SHP77 treated with DMSO at 0.1 percent for 48 hours (cell line): ENCODE measurements at places on chromosomes 5 and 9.

DNA sequence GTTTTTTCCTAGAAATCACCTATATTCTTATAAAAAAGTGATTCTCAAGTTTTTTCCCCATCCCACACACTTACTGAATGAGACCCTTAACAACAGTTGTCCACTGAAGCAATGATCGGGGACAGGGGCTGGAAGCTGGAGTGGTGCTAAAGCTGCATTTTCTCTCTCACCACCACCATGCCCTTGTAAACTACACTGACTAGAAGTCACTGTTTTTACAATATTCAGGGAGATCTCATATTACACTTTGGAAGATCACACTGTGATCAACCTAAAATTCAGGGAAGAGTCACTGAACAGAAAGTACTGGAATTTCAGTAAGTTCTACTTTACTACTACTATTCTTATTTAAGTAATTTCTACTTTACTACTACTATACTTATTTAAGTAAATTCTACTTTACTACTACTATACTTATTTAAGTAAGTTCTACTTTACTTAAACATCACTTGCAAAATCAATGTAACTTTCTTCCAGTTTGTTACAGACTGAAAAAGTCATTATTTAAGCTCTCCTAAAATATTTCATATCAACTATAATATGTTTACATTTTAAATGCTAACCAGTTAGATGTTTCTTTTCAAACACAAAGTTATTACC lies 164.3 kb downstream of the AGTPBP1 start:
- DNase-seq = no peak

- no peak for DNase-seq
Measured at GRCh38 chr5:100306000-100306399, 229.2 kb upstream of the FAM174A start.

DNA sequence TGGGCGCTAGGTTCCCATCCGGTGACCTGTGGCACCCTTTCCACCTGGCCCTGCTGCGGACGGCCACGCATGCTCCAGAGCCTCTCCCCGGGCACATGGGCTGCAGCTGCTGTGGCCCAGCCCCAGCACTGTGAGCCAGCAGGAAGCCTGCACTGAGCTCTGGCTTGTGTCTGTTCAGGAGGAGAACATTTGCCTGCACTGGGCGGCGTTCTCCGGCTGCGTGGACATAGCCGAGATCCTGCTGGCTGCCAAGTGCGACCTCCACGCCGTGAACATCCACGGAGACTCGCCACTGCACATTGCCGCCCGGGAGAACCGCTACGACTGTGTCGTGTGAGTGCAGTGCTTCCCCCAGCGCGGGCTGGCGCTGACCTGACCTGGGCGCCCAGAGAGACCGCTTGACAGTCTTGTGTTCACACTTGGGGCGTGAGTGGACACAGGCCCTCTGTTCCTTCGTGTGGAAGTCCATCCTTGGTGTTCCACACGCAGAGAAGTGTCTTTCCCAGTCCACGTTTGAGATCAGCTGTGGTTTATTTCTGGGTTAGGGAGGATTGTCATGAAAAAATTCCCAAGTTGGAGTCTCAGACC lies 66.2 kb upstream of the CACNA1B start:
- DNase-seq = no peak

GRCh38 chr5:51968756-51969155 lies 585.5 kb downstream of the ISL1 start:
- no peak for DNase-seq

GRCh38 chr5:178242416-178242815 lies 9.8 kb upstream of the PHYKPL start:
- no peak for DNase-seq

- no peak for DNase-seq
Measured at GRCh38 chr5:113478691-113479090, 9.6 kb downstream of the MCC start.

DNA sequence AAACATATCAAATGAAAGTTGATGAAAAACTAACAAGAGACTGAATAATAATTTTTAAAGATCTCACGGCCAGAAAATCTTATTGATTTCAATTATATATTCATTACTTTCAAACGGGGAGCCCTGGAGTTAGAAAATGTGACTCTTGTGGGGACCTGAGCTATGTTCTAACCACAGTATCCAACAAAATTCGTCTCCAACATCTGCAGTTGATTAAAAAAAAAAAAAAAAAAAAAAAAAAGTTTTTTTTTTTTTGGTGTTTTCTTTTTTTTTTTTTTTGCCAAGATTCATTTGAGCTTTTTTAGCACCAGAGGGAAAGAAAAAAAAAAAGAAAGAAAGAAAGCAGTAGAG lies 144.3 kb upstream of the PIK3R1 start:
- DNase-seq = no peak

DNA sequence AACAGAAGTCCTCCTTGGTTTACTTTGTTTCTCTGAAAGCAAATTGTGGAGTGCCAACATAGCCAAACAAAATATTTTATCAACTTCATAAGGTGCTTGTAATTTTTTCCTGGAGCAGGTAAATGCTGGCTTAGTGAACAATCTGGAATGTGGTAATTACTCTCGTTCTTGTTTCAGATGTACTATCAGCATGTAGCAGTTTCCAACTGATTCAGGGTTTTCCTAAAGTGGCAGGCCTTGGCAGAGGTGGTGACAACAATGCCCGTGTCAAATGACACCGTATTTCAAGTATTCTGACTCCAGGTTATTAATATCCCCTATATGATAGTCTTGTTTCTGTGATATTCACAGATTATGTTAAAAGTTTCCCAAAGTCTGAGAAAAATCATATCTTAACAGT lies 1.2 kb downstream of the C9orf72 start:
- no peak for DNase-seq

DNA sequence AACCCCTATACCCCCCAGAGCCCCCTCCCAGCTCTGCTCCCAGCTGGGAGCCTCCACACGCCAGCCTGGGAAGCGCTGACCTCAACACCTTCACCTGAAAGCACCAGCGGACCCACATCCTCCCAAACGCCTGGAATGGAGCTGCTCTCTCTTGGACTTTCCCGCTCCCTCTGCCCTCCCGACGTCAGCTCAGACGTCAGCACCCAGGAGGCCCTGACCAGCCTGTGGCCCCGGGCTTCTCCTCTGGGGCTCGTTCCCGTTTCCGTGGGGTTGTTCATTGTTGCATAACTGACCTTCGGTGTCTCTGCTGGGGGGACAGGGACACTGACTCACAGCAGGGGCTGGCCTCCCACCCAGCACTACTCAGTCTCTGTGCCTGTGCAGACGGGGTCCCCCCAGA lies 35.0 kb upstream of the SLC6A3 start:
- DNase-seq = no peak

DNA sequence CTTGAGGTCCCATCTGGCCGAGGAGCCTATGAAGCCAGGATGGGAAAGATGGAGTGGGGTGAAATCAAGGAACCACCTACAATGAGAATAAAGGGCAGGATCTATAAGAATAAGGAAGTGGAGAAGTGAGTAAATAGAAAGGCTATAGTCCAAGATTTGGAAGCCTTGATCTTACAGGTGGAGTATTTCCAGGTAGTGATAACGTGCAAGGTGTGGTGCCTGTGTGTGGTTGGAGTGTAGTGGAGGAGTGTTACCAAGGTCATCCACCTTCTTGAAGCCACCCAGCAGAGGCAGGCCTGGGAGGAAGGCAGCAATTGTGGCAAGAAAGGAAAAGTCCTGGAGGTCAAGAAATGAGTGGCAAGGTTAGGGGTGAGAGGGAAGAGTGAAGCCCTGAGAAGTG lies 72.9 kb downstream of the IQGAP2 start:
- no peak for DNase-seq

GRCh38 chr9:123960366-123960765 lies 30.4 kb upstream of the DENND1A start:
- no peak for DNase-seq

DNA sequence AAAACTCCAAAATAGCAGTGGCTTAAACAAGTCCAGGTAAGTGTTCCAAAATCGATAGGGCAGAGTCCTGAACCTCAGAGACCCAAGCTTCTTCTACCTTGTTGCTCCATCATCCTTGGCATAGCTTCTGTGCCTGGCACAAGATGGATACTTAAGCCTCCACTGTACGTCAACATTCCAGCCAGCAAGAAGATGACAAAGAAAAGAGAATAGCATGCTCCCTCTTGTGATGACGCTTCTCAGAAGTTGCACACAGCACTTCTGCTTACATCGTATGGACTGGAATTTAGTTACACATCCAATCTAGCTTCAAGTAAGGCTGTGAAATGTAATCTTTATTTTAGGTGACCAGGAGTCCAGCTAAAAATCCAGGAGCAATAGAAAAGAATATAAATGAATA lies 227.4 kb downstream of the ESM1 start:
- DNase-seq = no peak

GRCh38 chr9:112322701-112323377 lies 10.6 kb downstream of the PTBP3 start:
- DNase-seq = no peak

GRCh38 chr9:16787724-16788123 lies 82.7 kb downstream of the BNC2 start:
- no peak for DNase-seq

DNA sequence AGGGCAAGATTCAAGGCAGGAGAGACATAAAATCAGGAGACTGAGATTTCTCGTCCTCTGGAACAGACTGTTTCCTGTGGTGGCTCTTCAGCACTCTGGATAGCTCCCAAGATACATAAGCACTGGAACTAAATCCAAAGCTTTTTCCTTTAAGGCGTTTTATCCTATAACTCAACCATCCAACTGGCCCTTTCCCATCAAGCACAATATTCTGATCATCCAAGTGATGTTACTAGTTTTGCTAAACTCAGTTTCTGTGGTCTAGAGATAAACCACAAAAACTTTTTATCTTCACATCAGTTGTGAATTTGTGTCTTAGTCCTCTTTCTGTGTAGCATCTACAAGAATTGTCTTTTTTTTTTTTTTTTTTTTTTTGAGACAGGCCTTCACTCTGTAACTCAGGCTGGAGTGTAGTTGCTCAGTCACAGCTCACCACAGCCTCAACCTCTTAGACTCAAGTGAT lies 299.4 kb downstream of the COX7C start:
- DNase-seq = no peak

- no peak for DNase-seq
Measured at GRCh38 chr9:88344013-88344412, 44.2 kb upstream of the SPIN1 start.
